ENCODE measurements at places on chromosomes 5 and 9.

- DNase-seq = no peak
Observed at GRCh38 chr5:9715891-9716335, 85.8 kb upstream of the TAS2R1 start.

GRCh38 chr9:38380230-38380871 lies 12.2 kb upstream of the ALDH1B1 start:
- no peak for DNase-seq

DNA sequence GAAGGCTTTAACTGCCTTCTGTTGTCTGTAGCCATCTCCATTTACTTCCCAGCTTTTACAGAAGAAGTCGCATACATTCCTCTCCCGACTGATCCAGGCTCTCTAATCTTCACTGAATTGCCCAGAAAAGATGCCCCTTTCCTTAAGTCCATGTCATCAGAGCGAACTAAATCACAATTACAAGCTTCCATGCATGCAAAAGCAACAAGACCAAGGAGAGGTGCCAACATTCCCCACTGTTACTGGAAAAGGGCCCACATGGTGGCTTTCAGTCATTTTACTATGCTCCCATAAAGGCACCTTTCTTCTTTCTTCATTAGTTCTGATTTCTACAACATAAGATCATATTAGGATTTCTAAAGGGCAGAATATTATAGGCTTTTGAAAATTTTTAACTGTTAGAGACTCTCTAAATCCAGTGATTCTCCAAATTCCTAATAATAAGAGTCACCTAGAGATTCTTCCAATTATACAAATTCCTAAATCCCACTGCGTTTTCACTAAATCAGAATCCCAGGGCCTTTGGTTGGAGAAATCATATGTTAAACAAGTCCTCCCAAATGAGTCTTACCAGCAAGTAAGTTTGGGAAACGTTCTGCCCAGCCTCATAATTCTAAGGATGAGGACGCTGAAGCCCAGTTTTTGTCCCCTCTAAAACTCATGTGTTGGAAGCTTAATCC lies 17.0 kb upstream of the ZFR start:
- no peak for DNase-seq

- no peak for DNase-seq
Observed at GRCh38 chr5:53151713-53152458, 42.3 kb upstream of the MOCS2 start.

DNA sequence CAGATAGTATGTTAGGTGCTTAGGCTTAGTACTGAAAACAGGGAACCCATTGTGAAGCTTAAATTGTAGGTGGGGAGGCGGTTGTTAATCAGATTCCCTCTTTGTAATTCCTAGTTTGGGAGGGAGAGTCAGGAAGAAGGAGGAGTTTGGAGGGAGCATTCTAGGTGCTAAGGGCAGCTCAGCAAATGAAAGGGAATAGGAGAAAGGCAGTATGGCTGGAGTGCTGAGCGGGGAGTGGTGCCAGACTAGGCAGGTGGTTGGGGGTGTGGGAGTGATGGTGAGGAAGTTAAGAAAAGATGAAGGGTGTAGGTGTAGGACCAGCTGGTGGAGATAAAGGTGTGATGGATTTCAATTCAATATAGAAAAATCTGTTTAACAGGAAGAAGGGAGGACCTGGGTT lies 11.1 kb upstream of the GARNL3 start:
- DNase-seq = no peak

DNA sequence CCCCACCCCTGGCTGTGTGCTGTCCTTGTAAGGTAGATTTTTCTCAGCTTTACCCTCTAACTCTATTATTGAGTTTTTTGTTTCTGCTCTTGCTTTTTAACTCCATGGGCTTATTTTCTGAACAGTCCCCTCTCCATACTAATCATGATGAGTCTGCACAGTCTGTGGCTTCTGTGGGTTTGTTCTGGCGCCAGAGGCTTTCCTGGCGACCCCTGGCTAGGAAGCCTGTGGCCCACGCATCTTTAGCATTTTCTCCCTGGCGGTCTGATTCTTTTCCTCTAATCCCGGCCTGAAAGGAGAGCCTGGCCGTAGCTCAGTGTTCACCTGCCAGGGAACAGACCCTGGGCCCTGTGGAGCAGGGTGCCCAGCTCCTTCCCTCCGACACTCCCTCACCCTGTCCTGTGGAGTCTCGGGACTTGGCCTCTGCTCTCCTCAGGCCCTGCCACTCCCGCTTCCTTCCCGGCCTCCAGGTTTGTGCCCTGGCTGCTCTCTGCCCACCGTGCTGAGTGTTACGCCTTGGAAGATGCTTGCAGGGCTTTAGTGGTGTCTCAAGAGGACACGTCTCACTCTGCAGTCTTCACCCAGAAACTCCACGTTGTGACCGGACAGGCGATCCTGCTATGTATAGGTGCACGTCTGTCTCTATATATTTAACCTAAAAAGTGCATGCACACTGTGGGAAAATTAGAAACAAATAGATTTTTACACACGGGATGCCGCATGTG lies 31.7 kb upstream of the LRRC14B start:
- DNase-seq = no peak

DNA sequence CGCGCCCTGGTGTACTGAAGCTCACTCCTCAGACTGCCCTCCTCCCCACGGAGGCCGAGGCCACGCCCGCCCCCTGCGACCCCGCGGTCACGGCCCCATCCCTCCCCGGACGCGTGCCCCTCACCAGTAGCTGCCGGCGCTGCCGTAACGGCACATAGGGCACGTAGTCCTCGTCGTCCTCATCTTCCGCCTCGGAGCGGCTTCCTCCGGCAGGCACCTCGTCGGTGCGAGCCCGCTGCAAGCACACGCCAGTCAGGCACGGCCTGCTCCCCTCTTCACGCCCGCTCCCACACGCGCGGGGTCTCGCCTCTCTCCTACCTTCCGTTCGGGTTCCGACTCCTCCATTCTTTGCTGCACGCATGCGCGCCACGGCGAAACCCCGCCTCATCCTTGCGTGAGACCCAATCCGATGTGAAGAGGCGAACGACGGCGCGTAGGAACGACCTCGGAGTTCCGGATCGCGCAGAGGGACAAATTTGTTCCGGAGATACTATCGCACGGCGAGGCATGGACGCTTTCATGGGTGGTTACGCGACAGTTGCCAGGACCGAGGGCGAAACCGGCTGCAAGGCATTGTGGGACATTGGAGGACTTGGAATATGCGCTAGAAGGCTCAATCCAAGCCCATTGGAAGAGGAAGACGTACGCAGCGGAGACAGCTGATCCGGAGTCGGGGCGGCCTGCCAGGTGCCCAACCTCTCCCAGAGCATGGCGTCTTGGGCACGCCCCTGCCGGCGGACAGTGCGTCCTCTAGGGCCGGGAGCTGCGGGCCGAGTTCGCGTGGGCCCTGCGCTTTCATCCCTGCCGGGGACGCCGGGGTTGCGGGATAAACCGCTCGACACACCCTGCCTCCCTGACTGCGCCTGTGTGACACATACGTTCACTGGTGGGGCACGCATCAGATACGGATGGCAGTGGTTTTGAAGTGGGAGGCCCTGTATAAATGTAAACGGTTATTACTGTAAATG lies at the start of gene DDX41:
Gene DDX41 (minus strand): TSS at position 361 of the 968 bp plus-strand sequence. CDS start 16 bp downstream, at position 345.
- peak; percentile 99 for DNase-seq

- DNase-seq = no peak
Observed at GRCh38 chr9:22590336-22591033, 143.9 kb downstream of the DMRTA1 start.

GRCh38 chr9:127634021-127634420 lies 21.9 kb downstream of the STXBP1 start:
- DNase-seq = no peak

- no peak for DNase-seq
Observed at GRCh38 chr5:110752953-110753352, 14.1 kb downstream of the SLC25A46 start.

DNA sequence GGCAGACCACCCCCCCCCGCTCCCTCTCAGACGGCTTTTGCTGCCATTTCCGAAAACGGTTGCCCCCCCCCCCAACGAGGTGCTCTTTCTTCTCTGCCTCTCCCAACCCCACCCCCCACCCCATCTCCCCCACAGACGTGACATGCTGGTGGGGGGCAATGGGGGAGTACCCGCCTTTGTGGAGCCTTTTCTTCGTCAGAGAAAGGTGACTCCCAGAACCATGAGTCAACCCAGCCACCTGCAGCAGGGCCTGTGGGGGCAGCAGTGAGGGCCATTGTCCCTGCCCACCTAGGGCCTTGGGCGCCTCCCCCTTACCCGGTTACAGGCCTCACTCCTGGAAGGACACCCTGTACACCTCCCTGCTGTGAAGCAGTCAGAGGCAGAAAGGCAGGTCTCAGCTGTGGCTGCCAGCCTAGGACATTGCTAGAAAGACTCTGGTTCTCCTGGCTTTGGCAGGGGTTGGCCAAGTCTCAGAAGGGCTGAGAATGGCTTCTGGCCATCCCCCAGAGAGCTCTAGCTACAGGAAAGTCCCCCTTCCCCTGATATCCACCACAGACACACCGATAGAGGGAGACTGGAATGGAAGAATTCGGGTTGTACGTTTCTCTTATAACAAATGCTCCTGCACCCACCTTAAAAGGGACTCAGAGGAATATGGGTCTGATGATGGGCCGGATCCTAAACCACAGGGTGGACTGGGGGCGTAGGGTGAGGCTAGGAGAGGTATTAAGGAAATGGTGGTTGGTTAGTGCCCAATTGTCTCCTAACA lies 2.2 kb downstream of the DNAJB5 start:
- DNase-seq = no peak

DNA sequence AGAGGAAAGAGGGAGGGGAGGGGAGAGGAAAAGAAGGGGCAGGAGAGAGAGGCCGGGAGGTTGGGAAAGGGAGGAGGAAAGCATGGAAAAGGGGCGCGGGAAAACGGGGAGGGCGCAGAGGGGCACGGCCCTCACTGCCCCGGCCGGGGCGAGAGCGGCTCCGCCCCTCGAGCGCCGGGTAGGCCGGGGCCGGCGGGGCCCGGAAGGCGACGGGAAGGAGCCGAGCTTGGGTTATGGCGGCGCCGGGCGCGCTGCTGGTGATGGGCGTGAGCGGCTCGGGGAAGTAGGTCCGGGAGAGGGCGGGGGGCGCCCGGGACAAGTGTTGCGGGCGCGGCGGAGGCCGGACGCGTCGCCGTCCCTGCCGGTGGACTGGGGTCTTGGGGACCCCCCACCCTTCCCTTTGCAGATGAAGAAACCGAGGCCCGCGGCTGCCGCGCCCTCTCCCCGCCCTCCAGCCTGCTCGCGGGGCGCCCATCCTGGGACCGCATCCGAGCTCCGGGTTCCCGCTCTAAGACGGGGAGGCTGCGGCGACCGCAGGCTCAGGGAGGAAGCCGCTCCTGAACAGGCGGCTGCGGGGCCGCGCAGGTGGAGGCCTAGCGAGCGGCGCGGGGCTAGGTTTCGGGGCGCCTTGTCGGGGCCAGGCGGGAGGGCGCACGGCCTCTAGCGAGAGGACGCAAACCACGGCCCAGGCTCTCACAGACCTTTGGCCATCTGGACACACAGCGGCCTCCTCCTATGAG lies at the start of gene IDNK:
Gene IDNK (plus strand): TSS at position 205 of the 740 bp plus-strand sequence. CDS start 29 bp downstream, at position 234.
- peak; percentile 68 for DNase-seq

GRCh38 chr9:96169484-96169883 lies 132.5 kb downstream of the HSD17B3 start:
- DNase-seq = peak; percentile 8

GRCh38 chr5:10427201-10427600 lies 14.5 kb upstream of the ROPN1L start:
- DNase-seq = no peak

DNA sequence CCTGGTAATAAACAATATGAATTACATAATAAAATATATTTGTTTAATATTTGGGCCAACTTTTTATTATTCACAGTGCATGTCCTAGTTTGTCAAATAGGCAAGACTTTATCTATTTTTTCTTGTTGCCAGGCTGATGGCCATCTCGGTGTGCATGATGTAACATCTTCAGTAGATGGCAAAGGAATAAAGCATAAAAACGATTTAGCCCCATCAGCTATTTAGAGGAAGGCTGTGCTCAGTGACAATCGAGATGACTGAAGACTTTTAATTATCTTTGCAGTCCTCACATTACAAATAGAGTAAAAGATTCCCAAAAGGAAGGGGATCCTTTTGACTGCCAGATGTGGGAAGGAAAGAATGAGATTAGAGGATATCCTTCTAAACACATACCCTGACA lies 358.5 kb downstream of the PTPRD start:
- no peak for DNase-seq

- no peak for DNase-seq
Observed at GRCh38 chr5:108728566-108729241, 19.0 kb upstream of the FER start.

GRCh38 chr9:4193391-4193790 lies 106.5 kb downstream of the GLIS3 start:
- no peak for DNase-seq

- DNase-seq = no peak
Observed at GRCh38 chr9:69572611-69573010, 99.6 kb downstream of the APBA1 start.

- DNase-seq = no peak
Observed at GRCh38 chr5:75279321-75279720, 42.6 kb upstream of the ANKRD31 start.

DNA sequence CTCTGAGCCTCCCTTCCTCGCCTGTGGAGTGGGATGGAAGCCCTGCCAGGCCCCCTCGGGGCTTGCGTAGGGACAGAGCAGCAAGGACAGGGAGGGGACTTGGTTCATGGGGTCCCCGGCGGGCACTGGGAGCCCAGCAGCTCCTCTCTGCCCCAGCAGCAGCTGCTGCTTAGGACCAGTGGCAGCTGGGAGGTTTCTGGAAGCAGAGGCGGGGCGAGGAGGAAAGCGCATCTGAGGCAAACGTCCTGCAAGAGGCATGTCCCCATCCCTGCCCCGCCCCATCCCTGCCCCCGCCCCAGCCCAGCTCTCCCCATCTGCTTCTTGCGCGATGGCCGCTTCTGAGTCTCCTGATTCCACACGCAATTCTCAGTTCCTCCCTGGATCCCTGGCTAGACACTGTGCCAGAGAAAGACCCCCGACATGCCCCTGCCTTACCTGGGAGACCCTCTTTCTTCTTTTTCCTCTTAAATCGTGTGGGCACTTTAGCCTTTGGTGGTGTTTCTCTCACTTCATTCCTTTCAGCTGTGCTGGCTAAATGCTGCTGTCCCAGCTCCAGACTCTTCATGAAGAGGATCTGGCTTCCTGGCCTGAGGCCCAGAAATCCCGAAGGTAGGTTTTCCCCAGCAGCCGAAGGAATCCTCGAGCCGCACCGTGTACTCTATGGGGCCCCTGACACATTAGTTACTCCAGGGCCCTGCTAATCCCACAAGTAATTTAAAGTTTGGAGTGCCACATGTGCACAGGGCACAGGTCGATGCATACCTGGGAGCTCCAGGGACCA lies 4.4 kb upstream of the OR2S2 start:
- no peak for DNase-seq

DNA sequence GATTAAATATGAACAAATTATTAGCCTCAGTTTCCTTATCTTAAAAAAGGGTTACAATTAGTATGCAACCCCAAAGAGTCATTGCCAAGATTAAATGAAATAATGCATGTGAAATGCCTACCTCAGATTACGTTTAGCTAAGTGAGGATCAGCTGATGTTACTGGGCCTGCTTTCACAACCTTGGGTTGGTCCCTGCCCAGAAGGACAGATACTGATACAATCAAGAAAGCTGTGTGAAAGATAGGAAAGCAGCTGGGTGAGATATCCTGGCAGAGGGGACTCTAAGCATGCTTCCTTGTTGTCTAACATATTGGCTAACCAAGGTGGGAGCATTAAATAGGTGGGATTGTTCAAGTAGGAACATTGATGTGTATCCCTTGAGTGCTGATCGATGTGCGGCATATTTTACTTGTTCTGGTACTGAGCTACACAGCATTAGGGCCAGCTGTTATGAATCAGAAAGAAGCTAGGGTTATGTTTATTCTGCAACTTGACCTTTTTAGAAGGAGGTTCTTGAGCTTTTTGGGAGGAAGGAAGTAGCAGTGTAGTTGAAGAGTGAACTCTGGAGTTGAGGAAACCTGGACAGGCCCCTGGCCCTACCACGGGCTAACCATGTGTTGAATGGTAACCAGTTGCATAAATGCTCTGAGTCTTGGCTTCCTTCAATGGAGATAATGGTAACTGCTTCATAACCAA lies 28.9 kb downstream of the SNX24 start:
- no peak for DNase-seq

GRCh38 chr9:127489471-127490115 lies 38.3 kb downstream of the LRSAM1 start:
- DNase-seq = no peak

Measured in NCI-H2081 (cell line).